Activated CD8-positive, alpha-beta memory T cell treated with anti-CD3 and anti-CD28 coated beads, Interleukin-2, amount 50 U/mL, for 48 hours (primary cell): ENCODE measurements at places on chromosomes 2 and 18.

DNA sequence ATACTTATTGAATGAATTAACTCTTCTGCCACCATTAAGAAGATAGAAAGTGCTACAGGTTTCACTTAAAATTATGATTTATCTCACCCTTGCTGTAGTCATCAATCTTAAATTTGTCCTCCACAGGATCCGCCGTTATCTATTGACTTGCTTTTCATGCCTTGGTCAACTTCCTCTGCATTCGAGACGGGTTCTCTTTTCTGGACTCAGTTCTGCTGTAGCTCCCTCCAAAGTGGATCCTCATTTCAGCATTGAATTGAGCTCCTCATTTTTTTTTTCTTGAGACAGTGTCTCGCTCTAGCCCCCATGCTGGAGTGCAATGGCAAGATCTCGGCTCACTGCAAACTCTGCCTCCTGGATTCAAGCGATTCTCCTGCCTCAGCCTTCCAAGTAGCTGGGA, 27.6 kb downstream of the INPP5D start:
- DNase-seq, result no peak

DNA sequence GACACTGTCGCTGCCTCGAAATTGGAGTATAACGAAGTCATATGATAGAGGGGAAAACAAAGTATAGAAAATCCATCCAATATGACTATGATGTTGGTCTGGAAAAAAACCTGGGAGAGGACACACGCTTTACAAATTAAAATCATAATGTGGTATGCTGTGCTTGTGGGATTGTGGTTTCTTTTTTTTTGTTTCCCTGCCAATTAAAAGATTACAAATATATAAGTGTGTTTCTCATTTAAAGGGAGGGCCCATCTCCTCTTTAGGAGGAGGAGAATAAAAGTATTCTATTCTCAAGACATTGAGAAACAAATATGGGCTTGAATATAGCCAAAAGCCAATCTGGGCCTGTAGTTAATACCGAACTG, 86.6 kb downstream of the EPHA4 start:
- DNase-seq, result no peak

DNA sequence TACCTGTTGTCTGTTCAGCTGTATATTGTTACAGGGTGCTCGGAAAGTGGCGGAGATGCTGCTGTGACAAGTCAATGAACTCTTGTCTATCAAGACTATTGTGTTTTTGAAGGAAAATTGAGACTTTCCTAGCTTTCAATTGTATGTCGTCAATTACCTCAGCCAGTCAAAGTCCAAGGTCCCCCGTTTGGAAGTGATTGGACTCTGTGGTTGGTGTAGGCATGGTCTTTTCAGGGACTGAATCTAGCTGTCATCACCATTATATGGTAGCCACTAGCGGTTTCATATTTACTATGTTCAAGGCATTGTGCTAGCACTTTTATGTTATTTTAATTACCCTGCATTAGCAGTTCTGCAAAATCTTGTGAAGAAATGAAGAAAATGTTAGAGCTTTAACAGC, 54.9 kb downstream of the XRCC5 start:
- no peak for DNase-seq

GRCh38 chr2:179479947-179480346, 215.3 kb upstream of the SESTD1 start:
- no peak for DNase-seq

GRCh38 chr18:56188529-56189275, 449.7 kb downstream of the TXNL1 start:
- no peak for DNase-seq

DNA sequence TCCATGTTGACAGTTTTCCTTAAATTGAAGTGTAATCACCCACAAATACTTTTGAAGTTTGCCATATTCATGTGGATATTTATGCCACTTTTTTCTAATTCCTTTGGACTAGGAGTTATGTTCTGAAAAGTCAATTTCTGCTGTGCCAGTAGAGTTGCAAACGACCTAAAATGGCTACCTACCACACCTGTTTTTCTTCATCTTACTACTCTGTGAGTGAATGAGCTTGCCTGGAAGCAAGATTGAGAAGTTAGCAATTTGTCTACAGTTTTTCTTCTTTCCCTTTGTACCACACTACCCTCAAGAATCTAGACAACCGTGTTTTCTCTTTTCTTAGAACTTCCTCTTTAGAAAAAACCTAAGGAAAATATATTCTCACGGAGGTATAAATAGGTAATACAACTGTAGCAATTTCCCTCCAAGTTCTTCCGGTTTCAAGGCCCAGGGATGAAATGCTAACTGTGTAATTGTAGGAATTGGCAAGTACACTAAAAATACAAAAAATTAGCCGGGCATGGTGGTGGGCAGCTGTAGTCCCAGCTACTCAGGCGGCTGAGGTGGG, 7.3 kb upstream of the SLC39A10 start:
- DNase-seq, result no peak

GRCh38 chr18:54983041-54983686, 23.9 kb upstream of the CCDC68 start:
- no peak for DNase-seq
